ENCODE measurements at places on chromosomes 13 and 19.

GRCh38 chr19:5000120-5000611, 31.3 kb downstream of the KDM4B start:
- DNase-seq = no peak

GRCh38 chr19:41384351-41384750, 8.0 kb downstream of the TMEM91 start:
- no peak for DNase-seq

GRCh38 chr13:46369506-46370277, 17.4 kb downstream of the RUBCNL start:
- no peak for DNase-seq

DNA sequence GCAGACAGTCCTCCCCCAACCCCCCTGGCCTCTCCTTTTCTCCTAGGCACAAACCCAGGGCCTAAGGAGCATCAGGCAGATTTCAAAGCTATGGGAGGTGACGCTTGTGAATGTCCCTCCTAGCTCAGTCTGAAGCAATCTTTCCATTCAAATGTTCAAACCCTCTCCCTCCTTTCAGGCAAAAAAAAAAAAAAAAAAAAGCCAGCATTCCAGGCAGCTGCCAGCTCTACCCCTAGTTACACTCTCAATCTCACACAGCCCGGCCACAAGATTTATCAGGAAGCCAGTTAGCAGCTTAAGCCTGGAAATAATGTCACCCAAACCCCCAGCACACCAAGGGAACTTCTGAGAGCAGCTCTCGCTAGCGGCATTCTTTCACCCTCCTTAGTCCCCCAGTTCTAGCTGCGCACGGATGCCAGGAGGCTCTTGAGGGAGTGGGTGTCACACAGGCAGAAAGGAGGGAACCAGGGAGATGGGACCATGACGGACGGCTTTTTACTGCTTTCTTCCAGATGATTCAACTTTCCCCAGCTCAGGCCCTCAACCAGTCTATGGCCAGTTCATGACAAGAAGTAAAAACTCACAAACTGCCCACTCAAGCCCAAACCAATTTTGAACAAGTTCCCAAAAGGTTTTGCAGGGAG, 6.3 kb downstream of the SH3GL1 start:
- no peak for DNase-seq

GRCh38 chr19:49690079-49690655, 749 bp upstream of the CPT1C start:
- no peak for DNase-seq

DNA sequence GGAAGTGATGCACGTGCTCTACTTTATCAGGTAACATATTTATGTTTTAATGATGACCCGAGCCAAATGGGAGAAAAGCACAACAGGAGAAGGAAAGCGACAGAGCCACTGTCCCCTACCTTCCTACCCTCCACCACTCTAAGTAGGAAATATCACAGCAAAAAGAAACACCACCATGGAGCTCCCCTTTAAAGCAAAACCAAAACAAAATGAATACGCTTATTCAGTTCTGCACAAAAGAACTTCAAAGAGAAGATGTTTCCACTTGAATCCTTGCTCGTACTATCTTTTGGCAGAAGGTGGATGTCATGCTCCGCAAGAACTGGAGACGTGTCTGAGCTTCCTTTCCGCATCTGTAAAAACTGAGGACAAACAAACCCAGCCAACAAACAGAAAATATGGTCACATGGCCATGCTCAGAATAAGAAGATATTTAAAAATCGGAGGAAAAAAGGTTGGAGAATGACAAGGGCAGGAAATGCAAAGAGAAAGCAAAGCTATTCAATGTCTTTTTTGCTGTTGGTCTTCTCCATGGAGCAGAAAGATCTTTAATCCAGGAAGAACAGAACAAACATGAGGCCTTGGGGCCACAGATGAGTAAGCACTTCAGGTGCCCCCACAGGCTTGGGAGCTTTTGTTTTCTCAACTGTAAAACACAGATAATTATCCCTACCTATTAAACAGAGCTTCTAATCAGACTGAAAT, 19.5 kb downstream of the N4BP2L1 start:
- DNase-seq = peak; percentile 29

GRCh38 chr13:112855859-112856258, 113.2 kb upstream of the MCF2L start:
- no peak for DNase-seq

DNA sequence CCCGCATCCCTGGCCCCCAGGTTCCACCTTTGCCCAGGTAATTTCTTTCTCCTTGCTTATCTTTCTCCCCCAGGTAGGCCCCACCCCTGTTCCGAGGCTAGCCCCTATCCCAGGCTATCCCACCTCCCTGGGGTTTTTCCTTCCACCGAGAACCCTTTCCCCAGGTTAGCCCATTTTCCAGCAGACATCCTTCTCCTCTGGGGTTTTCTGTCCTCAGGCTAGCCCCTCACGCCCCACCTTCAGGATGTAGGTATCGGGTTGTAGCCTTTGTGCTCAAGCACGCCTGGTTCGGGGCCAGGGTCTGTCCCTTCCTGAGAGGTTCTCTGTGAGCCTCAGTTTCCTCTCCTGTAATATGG, 837 bp downstream of the FSD1 start:
- DNase-seq = no peak

- peak; percentile 64 for DNase-seq
Observed at GRCh38 chr13:78589206-78589605, 14.1 kb downstream of the POU4F1 start.

DNA sequence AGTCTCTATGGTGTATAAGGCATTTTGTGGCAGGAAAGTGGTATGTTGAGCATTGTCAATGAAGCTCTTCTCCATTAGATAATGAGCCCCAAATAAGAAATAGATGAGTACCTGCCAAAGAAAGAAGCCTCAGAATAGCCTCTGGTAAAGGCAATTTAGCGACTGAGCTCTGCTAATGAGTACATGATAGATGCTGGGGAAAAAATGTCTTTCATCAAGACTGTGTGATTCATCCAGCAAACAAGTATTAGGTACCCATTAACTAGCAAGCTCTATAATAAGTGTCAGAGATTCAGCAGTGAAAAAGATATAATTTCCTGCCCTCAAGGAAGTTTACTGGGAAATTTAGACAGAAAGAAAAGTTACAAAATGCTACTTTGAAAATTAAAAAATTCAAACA, 294.6 kb downstream of the ITGBL1 start:
- DNase-seq = no peak

GRCh38 chr19:5894704-5895349, 8.8 kb downstream of the NDUFA11 start:
- no peak for DNase-seq

GRCh38 chr13:57353831-57354230, 186.8 kb downstream of the PRR20E start:
- no peak for DNase-seq

GRCh38 chr13:90979059-90979458, 368.4 kb upstream of the MIR17HG start:
- no peak for DNase-seq

DNA sequence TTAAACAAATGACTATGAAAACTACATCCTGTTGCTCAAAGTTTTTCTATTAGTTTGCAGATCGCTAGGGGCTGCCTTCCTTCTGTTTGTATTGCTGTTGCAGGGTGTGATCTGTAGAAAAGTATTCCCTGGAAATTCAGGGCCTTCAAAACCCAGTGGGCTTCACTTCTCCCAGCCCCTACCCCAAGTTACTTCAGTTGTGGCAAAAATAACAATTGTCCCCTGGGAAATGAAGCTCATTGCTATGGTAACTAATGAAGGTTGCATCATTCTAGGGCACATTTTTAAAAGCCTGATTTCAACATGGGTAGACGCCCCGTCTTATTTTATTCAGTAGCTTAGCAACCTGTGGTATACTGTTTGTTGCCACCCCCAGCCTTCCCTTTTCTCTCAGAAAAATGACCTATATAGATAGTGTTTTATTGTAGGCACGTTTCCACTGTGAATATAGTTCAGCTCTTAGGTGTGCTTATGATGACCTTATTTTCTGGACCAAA, 60.9 kb downstream of the WDFY2 start:
- DNase-seq = peak; percentile 93

DNA sequence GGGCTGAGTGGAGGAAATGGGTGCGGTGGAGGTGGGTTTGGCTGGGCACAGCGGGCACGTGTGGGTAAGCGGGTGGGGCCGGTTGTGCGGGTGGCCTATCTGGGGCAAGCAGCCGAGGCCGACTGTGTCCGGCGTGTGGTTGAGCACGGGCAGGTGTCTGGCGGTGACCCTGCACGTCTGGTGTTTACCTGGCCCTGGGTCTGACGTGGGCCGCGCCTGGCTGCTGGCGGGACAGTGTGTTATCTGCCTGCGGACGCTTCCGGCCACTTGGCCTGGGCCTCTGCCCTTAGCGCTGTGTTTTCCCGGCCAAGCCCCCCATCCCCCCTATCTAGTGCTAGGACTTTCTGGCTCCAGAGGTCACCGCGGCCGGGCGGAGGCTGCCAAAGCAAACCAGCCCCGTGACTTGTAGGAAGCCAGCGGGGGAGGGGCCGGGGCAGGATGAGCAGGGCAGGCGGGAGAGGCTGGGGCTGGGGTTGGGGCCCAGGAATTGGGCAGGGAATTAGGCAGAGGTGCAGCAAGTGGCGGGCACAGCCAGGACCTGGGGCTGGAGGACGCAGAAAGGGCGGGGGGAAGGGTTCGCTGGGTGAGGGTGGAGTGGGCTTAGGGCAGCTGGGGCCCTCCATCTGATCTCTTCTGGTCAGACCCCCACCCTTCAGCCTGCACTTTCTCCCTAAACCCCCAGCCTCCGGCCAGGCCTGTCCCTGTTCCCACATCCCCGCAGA, 534 bp upstream of the HPN start:
- DNase-seq = no peak

DNA sequence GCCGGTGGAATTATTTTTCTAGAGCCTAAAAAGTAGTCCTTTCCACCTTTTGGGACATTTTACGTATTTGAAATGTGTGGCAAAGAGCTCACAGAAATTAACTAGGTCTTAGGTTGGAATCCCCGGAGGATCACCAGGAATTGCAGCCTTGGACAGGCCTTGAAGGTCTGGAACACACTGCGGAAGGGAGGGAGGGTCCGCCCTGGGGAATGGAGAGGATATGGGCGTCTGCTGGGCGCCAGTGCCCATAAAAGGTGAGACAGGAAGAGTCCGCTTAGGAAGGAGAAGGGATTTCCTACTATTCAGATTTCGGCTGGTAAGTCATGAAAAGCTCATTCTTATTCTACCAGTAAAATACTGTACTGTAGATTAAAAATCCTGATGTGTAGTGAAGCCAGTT, 111.9 kb downstream of the COL4A2 start:
- DNase-seq = no peak

GRCh38 chr13:44362394-44363040, 11.1 kb upstream of the SERP2 start:
- DNase-seq = no peak

DNA sequence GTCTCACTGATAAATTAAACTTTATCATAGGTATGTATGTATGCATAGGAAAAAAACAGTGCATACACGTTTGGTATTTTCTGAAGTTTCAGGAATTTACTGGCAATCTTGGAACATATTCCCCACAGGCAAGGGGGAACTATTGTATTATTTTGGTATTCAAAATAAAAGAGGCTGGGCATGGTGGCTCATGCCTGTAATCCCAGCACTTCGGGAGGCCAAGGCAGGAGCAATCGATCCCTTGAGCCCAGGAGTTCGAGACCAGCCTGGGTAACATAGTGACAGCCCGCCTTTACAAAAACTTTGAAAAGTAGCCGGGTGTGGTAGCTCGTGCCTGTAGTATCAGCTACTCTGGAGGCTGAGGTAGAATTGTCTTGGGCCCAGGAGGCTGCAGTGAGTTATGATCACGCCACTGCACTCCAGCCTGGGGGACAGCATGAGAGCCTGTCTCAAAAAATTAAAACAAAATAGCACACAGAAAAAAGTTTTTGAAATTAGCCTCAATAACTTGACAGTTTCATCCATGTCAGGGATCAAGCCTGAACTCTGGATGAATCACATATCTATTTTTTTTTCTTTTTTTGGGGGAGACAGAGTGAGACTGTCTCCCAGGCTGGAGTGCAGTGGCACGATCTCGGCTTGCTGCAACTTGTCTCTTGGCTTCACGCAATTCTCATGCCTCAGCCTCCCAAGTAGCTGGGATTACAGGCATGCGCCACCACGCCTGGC, 29.1 kb upstream of the HOMER3 start:
- DNase-seq = peak; percentile 47

GRCh38 chr19:48703316-48703715, 7.5 kb downstream of the FUT2 start:
- no peak for DNase-seq

- no peak for DNase-seq
Observed at GRCh38 chr19:5067678-5068077, 98.8 kb downstream of the KDM4B start.

DNA sequence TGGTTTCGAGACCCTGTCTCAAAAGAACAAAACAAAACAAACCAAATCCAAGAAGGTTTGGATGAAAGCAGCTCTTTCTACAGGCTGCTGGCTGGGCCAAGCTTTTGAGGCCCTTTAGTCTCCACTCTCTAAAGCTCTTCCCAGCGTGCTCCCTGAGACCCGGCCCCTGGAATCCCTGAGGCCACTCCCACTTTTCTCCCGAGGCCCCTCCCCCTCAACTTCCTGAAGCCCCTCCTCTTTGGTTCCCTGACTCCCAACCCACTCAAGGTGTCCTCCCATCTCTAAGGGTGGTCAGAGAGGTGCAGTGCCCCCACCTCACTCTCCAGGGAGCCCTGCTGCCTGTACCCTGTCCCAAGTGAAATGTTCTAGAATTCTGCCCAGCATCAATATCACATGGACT, 10.6 kb downstream of the ERICH6B start:
- DNase-seq = no peak

DNA sequence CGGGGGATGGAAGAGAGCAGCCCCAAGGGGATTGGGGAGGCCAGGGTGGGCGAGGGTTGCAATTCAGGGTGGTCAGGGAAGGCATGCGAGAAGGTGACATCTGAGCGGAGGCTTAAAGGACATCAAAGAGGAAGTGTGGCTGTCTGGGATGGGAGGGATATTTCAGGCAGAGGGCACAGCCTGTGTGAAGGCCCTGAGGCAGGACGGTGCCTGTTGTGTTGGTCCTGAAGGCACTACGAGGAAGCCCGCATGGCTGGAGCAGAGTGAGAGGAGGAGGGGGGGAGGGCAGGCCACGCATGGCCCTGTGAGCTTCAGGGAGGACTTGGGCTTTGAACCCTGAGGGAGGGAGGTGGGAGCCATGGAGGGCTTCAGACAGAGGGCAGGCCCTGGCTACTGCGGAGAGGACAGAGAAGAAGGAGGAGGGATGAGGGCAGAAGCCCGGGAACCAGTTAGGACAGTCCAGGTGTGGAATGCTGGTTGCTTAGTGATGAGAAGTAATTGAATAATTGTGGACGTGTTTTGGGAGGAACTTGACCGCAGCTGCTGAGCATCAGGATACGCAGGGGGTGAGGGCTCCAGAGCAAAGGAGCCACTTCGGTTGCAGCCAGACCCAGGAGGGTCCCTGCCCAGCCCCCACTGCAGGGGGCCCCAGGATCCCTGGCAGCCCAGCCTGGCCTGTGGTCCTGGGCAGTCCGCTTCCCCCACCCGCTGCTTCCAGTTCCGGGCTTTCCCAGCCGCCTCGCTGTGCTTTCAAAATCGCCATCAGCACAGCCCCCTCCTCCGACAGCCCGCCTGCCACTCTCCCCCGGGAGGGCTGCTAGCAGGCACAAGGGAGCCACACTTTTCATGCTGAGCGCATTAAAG, 6.2 kb downstream of the TLE6 start:
- peak; percentile 88 for DNase-seq
